ENCODE measurements at places on chromosomes 5 and 9.
A peak's percentile ranks its signal among the peaks of the same experiment; 100 is the strongest.

GRCh38 chr9:121443981-121444380, 55.7 kb downstream of the GGTA1 start:
- peak; percentile 25 for DNase-seq

DNA sequence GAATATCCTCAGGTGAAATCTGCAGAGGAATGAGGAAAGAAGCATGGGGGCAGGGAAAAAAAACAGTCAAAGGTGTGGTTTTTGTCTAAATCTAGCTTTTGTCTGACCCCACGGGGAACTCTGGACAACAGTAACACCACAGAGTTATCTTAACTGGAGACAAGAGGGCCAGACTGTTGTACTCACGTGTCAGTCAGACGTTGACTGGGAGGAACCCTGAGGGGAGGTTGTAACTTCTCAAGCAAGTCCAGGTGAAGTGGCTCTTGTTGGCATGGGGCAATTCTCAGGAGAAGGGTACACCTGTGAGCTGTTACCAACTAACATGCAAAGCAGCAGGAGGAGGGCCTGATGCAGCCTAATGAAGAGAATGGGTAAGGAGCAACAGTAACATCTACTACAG, 44.1 kb upstream of the SHISAL2B start:
- no peak for DNase-seq

DNA sequence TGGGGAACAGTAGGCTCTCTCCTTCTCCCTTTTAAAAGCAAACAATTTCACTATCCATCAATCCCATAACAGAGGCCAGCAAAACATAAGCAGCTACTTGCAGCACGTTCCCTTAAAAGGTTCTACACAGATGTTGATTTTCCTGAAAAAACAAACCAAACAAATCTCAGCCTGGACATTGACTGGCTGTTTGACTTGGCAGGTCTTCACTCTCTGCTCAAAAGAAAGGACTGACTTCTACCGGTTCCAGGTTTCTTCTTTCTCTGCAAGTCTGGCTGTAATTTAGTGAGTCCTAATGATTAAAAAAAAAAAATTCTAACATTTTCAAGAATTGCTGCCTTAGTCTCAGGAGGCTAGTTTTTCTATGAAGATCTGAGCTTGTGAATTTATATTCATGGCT, 203.1 kb upstream of the EFNA5 start:
- DNase-seq, result no peak

DNA sequence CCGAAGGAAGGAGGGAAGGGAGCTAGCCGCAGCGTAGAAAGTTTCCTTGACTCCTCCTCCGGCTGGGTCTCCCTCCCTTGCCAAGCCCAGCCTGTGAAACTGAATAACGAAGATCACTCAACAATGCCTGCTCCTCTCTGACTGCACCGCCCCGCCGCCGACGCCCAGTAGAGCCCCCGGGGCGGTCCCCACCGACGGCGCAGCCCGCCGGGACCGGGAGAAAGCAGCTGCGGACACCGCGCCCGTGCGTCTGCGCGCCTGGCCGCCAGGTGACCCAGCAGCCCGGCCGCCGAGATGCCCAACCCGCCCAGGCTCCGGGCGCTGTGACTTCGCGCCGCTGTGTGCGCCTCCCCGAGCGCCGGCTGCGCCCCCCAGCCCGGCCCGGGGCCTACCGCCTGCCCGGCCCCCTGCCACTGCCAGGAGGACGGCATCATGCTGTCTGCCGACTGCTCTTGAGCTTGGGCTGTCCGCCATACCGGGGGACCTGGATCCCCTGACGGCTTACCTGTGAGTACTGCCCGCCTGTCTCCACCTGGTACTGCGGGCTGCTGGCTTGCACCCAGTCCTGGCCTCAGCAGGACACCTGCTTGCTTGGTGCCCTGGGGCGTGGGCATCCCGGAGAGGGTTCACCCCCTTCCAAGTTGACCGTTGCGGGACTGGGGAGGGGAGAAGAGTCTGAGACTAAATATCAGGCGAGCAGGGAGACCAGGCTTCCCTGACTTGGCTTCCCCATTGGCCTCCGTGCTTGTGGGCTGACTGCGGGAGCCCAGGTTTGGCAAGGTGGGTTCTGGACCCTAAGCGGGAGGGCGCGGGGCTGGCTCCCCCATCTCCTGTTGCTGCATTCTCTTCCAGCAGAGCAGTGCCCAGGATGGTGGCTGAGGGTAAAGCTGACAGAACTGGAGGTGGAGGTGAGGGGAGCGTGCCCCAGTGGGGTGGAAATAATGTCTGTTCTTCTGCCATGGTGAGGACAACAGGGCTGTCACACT, 26.2 kb upstream of the SPTLC1 start:
- DNase-seq, result no peak

- peak; percentile 98 for DNase-seq
Measured at GRCh38 chr5:50653946-50654345, 12.5 kb upstream of the PARP8 start.

GRCh38 chr9:93357649-93358048, 93.8 kb upstream of the FAM120A start:
- DNase-seq, result peak; percentile 84

DNA sequence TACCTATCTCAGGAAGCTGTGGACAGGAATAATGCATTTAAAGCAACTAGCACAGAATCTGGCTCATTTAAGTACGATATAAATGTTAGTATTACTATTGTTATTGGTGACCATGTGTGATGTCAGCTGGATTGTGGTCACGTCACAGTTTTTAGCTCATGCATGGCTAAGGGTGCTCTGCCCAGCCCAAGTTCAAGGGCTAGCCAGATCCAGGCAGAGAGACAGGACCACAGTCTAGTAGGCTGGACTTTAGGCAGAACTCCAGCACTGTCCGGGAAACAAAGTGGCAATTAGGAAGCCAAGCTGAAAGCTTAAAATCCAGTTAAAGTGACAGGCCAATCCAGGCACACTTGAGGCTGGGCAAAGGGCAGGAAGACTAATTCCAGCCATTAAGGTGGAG, 273.6 kb downstream of the ADAMTSL1 start:
- no peak for DNase-seq

DNA sequence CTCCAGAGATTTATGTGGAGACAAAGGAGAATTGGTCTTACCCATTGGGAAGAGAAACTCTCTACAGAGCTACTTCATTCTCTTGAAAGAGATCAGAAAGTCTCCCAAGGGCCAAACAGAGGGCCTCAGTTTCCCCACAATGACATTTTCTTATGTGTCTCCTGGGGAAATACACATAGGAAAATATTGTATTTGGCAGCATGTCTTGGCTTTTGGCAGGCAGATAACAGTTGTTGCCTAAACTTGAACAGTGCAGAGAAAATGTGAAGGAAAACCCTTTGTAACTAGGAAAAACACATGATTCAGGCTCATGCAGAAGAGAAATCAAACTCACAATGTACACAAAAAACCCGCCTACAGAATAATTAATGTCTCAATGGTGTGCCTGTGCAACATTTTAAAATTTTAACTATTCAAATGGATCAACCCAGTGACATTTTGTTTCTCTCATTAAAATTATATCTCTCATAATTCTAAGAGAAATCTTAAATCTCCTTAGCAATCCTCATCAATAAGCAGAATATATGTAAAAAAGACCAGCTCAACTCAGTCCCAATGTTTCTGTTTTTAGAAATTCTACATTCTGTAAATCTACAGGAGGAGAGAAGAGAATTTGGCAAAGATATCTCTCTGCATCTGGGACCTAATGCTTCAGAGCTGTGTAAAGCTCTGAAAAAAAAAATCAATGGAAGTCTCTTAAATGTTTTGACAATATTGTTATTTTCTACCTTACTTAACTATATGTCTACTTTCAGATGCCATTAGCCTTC, 205.1 kb downstream of the ADAMTSL1 start:
- no peak for DNase-seq

DNA sequence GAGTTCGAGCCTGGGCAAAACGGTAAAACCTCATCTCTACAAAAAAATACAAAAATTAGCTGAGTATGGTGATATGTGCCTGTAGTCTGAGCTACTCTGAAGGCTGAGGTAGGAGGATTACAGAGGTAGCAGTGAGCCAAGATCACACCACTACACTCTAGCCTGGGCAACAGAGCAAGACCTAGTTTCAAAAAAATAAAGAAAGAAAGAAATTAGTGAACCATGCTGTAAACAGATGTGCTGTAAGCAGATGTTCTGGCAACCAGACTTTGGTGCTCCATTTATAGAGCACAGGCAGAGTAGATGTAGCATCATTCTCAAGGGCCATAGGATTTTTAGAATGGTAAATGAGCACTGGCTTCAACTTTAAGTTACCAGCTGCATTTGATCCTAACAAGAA, 115.4 kb downstream of the ST8SIA4 start:
- DNase-seq, result no peak

All from MV-4-11 (cell line).